ENCODE measurements at places on chromosomes 13 and 19.
A peak's percentile ranks its signal among the peaks of the same experiment; 100 is the strongest.

- no peak for DNase-seq
Measured at GRCh38 chr19:15074371-15074770, 7.6 kb upstream of the OR1I1 start.

GRCh38 chr19:582497-583197 lies 7.0 kb upstream of the HCN2 start:
- DNase-seq, result no peak

- no peak for DNase-seq
Measured at GRCh38 chr19:18966307-18966706, 25.3 kb upstream of the HOMER3 start.

- no peak for DNase-seq
Measured at GRCh38 chr13:43298816-43299215, 275.4 kb downstream of the DNAJC15 start.

- no peak for DNase-seq
Measured at GRCh38 chr19:11096210-11096841, 7.1 kb downstream of the LDLR start.

DNA sequence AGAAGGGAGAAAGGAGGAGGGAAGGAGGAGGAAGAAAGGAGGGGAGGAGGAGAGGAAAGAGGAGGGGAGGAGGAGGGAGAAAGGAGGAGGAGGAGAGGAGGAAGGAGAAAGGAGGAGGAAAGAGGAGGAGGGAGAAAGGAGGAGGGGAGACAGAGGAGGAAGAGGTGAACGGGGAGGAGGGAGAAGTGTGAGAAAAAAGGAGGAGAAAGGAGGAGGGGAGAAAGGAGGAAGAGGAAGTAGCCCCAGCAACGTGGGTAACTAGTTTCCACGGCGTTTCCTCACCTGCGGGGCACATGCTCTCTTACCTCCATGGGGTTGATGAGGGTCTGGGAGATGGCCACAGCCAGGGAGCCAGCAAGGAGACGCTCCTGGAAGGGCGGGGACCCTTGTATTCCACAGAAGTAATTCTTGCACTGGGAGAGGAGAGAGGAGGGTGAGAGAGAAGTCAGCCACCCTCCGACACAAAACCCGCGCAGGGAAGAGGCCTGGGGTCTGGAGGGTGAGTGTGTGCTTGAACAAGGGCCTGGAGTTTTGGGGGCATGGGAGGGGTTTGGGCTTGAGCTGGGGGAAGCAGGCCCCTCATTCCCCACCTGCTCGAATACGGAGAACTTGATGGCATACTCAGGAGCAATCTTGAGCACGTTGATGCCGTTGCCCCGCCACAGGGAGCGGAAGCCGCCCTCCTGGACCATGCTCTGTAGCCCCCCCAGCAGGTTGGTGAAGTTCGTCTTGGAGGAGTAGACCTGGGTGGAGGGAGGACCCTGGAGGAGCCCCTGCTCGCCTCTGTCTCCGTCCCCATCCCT lies 3.9 kb downstream of the SLC25A41 start:
- DNase-seq, result no peak

GRCh38 chr13:25175026-25175425 lies 2.9 kb upstream of the AMER2 start:
- DNase-seq, result no peak

DNA sequence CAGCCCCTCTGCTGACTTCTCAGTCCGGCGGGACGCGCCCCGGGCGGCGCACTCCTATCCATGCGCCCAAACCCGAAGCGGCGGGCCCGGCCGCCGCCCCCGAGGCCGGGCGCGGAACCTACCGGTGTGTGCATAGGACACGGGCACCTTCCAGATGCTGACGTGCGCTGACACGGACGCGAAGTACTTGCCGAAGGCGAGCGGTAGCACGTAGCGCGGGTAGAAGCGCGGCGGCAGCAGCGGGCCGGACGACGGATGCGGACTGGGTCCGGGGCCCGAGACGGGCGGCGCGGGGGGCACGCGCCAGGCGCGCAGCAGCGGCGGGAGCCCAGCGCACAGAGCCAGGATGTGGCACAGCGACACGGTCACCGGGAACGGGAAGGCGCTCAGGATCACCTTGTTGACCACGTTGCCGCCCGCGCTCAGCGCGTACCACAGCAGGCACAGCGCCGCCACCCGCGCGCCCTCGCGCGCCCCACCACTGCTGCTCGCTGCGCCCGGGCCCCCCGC lies 338 bp downstream of the SLC35E1 start:
- no peak for DNase-seq

GRCh38 chr19:34489175-34489574 lies 7.6 kb downstream of the WTIP start:
- no peak for DNase-seq

GRCh38 chr19:406135-406781 lies 2.7 kb downstream of the C2CD4C start:
- DNase-seq, result peak; percentile 56

- no peak for DNase-seq
Measured at GRCh38 chr13:43128504-43128961, 105.1 kb downstream of the DNAJC15 start.

- no peak for DNase-seq
Measured at GRCh38 chr13:48885027-48885395, 90.7 kb upstream of the FNDC3A start.

DNA sequence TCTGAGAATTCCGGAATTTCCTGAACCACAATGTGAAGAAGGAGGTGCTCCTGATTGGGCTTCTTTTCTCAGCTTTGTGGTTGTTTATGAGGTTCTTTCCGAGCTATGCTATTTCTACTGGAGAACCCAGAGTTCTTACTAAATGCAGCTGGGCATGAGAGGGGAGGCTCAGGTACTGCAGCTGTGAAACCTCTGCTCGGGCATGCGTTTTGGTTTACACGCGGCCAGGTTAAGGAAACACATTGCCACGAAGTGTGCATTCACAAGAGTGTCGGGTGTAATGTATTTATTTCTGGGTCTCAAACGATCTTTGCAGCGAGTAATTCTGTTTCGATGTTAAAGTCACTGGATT lies 661 bp upstream of the MIR17HG start:
- peak; percentile 44 for DNase-seq

DNA sequence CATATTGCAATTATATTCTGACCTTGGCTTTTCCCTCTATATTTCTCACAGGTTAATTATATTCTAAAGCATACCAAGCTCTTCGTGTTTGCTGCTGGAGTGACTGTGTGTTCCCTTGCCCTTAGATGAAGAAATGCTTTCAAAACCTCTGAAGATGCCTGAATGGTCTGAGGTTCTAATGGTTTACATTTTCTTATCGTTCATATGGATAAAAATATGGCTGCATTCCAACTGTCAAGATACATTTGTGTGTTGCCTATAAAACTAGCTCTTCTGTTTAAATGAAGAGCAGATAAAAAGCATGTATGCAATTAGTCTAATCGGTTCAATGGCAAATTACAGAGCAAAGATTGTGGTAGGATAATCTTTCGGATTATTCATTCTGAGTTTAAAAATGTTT lies 68.4 kb upstream of the ANKRD10 start:
- no peak for DNase-seq

DNA sequence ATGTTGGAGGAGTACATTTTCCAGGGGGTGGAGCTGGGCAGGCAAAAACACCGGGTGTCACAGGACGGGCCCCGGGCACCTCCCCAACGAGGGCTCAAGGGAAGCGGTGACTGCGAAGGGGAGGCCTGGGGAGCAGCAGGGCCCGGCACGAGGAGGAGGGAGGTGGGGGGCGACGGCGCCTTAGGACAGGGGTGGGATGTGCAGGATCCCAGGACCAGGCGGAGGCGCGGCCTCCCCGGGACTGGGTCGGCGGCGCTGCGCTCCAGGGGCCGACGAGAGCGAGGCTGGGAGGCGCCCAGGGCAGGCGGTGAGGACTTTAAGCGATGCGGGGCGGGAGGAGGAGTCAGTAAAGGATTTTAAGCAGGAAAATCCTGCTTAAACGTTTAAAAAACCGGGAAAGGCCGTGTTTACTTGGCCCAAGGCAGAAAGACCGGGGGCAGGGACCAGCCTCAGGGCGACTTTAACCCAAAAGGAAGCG lies 427 bp downstream of the ZNF160 start:
- DNase-seq, result peak; percentile 18

DNA sequence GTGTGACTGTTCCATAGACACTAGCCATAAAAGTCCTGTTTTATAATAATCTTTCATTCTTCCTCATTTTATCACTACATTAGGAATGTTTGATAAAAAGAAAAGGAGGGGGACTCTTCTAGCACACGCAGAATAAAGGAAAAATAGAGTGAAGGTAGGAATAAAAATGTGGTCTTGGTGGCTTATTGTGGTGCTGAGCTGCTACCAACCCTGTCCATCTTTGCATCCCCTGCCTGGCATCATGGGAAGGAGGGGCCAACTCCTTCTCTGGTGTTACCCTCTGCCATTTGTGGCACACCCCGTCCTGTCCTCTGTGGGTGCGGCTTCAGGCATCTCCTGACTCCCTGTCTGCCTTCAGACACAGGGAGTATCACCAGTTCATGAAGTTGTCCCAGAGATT lies 104.9 kb upstream of the ZNF536 start:
- DNase-seq, result no peak

- no peak for DNase-seq
Measured at GRCh38 chr13:102487330-102487729, 85.5 kb upstream of the FGF14 start.

DNA sequence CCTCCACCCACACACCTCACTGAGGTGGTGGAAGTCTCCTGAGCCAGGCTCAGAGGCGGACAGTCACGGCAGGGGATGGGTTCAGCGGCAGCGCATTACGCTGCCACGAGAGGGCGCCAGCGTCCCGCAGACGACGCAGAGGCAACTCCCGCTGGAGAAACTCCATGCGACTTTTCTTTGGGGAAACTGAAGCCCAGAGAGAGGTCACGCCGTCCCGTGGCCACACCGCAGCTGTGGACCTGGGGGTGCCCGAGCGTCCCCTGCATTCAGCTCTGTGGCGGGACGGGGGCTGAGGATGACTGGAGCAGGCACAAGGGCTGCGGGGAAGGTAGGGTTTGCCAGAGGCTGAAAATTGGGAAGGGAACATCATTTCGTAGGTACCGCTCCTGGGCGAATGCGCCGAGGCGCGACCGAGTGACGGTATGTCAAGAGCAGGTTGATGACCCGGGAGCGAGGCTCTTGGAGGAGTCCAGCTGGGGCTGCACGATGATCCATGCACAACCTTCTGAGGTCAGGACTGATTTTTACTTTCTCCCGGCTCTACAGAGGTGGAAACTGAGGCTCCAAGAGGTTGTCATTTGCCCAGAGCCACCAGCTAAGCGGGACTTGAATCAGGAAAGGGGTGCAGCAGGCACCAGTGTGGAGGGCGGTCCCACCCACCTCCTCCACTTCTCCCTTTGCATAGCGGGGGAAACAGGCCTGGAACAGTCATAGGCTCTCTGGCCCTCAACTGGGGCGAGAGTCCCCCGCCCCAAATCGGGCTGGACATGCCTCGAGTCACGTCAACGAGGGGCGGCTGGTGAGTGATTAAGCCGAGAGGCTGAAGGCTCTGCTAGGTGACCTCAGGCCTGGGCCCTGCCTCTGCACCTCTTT lies 690 bp upstream of the ARRDC2 start:
- DNase-seq, result peak; percentile 73

GRCh38 chr13:51501592-51502152 lies 48.8 kb upstream of the INTS6 start:
- DNase-seq, result no peak
